ENCODE measurements at places on chromosomes 12 and 14.

DNA sequence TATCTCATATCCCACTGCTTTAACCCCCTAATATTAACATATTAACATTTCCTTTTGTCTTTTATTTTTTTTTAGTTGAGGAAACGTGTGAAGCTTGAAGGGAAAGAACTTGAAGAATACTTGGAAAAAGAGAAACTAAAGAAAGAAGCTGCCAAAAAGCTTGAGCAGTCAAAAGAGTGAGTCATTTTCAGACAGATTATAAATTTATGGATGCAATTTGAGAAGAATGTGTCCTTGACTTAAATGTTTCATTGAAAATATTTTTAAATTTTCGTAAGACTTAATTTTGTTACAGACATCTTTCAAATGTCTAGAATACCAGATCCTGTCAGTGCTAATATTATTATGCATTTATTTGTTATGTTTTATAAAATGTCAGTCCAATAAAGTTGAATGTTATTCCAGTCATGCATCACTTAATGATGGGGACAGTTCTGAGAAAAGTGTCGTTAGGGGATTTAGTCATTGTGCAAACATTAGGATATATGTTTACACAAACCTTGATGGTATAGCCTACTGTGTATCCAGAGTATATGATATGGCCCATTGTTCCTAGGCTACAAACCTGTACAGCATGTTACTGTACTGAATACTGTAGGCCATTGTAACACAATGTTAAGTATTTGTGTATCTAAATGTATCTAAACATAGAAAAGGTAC is 32.6 kb downstream of the CPSF2 start:
- no peak for DNase-seq

- peak; percentile 87 for DNase-seq
Observed at GRCh38 chr14:80930836-80931389, 10.6 kb downstream of the CEP128 start.

GRCh38 chr14:35297706-35298105 is 5.5 kb downstream of the PSMA6 start:
- DNase-seq = no peak

DNA sequence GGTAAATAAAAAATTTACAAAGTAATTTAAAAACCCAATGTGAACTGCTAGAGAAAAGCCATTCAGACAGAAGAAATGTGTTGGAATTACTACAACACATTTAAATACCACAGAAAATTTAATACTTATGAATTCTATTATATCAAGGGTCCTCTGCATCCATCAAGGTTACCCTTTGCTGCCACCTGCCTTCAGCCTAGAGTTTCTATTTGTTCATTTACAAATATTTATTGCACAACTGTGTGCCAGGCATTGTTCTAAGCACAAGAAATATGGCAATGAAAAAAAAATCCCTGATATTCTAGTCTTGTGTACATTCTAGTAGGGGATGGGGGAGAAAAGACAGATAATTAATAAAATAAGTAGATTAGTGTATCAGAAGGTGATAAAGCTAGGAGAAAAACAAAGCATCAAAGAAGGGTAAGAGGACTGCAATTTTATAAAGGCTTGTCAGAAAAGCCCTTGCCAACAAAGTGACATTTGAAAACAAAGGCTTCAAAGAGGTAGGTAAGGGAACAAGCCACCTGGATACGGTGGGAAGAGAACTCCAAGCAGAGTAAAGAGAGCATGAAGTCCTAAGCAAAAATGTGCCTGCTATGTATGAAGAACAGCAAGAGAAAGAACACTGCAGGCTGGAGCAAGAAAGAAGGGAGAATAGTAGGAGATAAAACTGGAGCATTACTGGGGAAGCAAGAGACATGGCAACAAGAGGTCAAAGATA is 59.1 kb upstream of the SLC6A13 start:
- no peak for DNase-seq

- no peak for DNase-seq
Observed at GRCh38 chr12:67377021-67377420, 107.9 kb downstream of the CAND1 start.

DNA sequence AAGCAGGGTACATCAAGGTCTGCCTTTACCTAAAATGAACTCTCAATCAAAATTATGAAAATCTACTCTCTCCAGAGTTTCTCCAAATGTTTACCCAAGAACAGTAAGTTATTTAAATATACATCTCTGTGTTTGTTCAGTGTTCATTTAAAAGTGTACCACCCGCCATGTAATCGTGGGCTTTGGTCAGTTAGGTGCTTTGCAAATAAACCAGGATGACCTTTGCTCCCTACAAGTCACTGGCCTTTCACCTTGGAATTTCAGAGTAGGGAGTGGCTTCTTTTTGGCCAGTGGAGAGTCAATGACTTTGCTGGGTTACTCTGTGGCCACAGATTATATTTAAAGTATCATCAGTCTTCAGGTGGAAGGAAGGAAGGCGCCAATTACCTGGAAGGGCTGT is 74.6 kb upstream of the PTPRB start:
- DNase-seq = no peak

GRCh38 chr14:102279688-102280348 is 25.1 kb downstream of the MOK start:
- no peak for DNase-seq

GRCh38 chr12:61713121-61713520 is 547.1 kb upstream of the USP15 start:
- no peak for DNase-seq

GRCh38 chr12:56212361-56212760 is 9.4 kb downstream of the RNF41 start:
- DNase-seq = no peak

GRCh38 chr14:54208751-54209150 is 188.1 kb upstream of the CDKN3 start:
- no peak for DNase-seq

GRCh38 chr12:13038491-13039161 is 5.6 kb upstream of the FAM234B start:
- no peak for DNase-seq

GRCh38 chr12:8033153-8034044 is 883 bp downstream of the FOXJ2 start:
- no peak for DNase-seq

DNA sequence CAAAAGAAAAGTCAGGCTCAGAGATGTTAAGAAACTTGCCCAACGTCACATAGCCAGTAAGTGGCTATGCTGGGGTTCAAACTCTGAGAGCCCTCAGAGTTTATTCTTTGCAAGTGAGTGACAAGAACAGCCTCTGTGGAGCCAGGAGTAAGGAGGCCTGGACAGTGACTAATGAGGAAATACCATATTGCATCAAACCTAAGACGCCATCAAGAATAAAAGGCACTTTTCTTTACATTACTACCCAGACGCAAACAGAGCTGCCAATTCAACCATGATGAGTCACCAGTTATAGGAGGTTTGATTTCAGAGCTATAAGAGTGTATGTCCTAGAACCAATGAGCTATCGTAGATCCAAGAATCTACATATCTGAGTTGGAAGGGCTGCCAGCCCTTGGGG is 9.4 kb downstream of the TNFRSF1A start:
- no peak for DNase-seq

GRCh38 chr12:49588721-49589516 is 16.5 kb downstream of the FAM186B start:
- DNase-seq = no peak

DNA sequence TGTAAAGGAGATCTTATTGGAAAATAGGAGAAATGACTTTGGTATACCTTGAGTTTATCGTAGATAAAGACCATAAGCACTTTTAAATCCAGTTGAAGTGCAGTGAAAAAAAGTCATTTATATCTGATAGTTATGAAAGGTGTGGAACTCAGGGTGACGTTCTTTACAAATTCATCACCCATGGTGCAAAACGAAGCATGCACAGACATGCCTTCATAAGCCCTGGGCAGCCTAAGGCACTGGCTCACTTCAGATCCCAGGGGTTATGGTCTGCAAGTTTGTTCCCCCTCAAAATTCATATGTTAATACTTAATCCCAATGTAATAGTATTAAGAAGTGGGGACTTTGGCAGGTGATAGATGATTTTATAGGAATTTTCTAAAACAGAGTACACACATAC is 1216.4 kb upstream of the USP15 start:
- DNase-seq = no peak

- DNase-seq = no peak
Observed at GRCh38 chr12:46400406-46400805, 27.8 kb upstream of the SLC38A2 start.

DNA sequence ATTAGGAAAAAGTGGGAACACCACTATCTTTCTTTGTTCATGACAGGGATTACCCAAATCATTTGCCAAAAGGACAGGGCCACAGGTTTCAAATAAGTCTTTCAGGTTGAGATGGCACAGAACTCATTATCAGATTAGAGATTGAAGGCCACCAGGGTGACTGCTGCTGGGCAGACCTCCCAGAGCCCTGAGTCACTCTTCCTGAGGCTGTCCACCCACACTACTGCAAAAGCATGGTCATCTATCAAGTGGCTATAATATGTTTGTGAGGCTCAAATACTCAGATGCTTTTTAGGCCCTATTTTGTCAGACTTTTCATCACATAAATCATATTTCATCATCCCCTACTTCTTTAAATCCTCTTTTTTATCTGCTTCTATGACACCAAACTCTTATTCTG is 155.3 kb upstream of the CCDC196 start:
- no peak for DNase-seq

DNA sequence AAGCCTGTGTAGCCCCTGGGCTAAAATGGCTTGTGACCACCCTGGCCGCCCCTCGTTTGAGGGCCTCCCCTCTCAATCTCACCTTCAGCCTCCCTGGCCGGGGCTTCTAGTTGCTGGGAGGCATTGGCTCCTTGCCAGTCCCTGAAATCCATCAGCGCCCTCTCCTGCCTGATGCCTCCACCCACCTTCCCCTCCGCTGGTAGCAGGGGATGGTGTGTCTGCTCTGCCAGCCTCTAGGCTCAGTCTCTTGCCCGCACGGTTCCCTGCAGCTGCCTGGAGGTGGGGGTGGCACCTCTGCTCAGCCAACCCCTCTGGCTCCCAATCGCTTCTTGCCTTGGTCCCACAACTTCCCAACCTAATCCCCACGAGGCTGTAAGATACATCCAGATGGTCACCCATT is 167.9 kb downstream of the PHETA1 start:
- DNase-seq = no peak

GRCh38 chr14:45902241-45902640 is 649.2 kb upstream of the MIS18BP1 start:
- DNase-seq = no peak

DNA sequence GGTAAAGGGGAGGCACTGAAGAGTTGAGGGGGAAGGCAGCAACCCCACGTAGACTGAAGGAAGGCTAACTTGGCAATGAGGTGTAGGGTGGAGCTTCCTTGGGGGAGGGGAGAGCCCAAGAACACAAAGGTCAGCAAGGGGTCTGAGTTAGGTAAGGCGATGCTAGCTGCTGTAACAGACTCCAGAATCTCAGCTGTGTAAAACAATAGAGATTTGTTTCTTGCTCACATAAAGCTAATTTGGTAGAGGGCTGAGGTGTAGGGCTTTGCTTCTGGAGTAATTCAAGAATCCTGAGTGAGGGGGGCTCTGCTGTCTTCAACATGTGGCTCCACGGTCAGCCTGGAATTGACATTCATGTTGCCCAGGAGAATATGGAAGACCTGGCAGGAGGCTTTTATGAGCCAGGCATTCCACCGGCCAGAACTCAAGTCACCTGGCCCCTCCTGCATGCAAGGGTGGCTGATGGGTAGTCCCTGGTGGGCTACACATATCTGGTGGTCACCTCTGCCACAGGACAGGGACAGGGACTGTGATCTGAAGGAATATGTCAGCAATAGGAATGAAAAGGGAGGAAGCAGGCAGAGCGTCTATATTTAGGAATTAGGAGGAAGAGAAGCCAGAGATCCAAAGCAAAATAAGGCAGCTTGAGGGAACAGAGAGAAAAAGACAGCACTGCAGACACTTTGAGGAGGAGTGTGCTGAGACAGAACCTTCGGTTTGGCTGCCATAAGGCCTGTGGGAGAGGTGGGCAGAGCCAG is 153.7 kb downstream of the ZFP36L1 start:
- no peak for DNase-seq

GRCh38 chr12:52006726-52007157 is at the start of gene TAMALIN:
Gene TAMALIN (plus strand): TSS chr12:52006946. CDS start chr12:52007020, 74 bp downstream.
- DNase-seq = no peak

- DNase-seq = no peak
Observed at GRCh38 chr12:108295641-108296040, 43.5 kb downstream of the CMKLR1 start.

DNA sequence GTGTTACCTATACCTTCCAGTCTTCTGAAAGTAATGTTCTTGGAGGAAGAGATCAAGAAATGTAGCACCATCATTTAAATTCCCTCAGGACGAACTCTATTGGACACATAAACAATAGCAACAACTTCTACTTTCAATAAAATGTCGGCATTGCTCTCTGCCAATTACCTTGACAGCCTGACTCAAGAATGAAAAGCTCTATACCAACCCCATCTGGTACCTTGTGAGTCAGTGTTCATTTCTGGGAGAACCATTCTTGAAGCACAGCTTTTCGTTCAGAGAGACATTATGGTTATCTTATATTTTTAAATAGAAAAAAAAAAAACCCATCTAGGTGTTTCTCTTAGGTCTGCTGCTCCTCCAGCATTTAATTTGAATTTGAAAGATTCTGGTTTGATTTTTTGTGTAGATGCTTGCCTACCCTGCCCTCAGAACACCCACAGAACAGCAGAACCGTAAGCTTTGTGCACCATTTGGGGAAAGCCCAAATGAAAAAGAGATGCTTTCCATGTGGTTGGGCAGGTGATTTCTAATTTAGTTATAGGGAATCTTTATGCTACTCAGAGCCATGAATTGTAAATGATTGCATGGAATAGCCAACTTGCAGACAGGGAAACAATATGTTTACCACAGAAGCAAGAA is 156.0 kb downstream of the SAMD4A start:
- no peak for DNase-seq

GRCh38 chr12:46133751-46134150 is 135.1 kb downstream of the SLC38A1 start:
- DNase-seq = no peak

DNA sequence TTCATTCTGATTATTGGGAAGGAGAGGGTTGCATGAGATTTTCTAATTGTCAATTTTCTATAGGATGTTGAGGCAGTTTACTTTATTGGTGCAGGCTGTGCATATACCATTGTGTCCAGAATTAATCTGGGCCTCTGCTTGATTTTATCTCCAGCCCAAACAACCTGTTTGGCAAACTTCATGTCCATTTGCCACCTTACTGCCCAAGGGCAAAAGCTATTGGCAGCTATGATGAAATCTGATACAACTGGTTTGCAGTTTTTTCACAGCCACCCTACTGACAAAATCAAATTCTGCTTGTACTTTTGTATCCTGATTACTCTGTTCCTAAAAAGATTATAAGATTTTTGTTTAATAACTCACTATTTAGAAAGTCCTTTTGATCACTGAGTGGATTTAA is 789.2 kb upstream of the FBXO33 start:
- no peak for DNase-seq

GRCh38 chr12:110436231-110436630 is 13.9 kb downstream of the ARPC3 start:
- no peak for DNase-seq

DNA sequence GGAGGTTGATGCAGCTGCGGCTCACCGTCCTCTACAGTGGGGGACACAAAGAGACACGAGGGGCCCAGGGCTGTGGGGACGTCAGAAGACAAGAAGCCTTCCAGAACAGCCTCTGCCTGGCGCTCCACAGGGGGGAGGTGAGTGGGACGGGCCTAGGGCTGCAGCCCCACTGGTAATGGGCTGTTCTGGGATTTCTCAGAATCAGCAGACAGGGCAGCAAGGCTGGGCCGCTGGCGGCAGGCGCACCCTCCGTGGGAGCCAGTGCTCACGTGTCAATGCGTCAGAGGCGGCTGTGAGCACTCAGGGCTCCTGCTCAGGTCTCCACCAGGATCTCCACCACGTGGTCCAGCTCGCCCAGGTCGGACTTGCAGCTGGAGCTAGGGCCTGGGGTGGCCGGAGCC is 10.0 kb downstream of the CDCA4 start:
- no peak for DNase-seq
